Activated CD4-positive, alpha-beta T cell treated with anti-CD3 and anti-CD28 coated beads for 36 hours (primary cell): ENCODE measurements at places on chromosomes 1 and 21.

GRCh38 chr1:115428256-115428655, 90.2 kb upstream of the NGF start:
- DNase-seq = no peak

DNA sequence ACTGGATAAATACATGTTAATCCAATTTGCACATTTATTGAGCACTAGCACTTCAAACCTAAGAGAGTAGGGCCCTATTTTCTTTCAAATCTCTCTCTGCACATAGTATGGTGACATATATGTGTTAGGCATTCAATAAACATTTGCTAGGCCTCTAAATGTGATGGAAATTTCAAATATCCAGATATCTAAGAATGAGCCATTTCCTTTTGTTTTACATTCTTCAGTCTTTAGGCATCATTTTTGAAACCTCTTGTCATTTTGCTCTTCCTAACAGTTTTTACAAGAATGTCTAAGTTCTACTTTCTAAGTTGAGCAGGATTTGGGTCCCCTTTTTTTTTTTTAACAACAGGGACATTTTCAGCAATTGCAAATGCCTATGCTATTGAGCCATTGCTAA, 395.7 kb upstream of the ST6GALNAC5 start:
- no peak for DNase-seq

- DNase-seq = no peak
Measured at GRCh38 chr1:70331962-70332361, 22.6 kb downstream of the ANKRD13C start.

GRCh38 chr1:53326598-53327181, 1.2 kb downstream of the LRP8 start:
- DNase-seq = no peak

GRCh38 chr21:43034101-43034500, 41.5 kb downstream of the CBS start:
- DNase-seq = no peak

GRCh38 chr1:173020138-173020750, 30.5 kb downstream of the TNFSF18 start:
- DNase-seq = no peak

DNA sequence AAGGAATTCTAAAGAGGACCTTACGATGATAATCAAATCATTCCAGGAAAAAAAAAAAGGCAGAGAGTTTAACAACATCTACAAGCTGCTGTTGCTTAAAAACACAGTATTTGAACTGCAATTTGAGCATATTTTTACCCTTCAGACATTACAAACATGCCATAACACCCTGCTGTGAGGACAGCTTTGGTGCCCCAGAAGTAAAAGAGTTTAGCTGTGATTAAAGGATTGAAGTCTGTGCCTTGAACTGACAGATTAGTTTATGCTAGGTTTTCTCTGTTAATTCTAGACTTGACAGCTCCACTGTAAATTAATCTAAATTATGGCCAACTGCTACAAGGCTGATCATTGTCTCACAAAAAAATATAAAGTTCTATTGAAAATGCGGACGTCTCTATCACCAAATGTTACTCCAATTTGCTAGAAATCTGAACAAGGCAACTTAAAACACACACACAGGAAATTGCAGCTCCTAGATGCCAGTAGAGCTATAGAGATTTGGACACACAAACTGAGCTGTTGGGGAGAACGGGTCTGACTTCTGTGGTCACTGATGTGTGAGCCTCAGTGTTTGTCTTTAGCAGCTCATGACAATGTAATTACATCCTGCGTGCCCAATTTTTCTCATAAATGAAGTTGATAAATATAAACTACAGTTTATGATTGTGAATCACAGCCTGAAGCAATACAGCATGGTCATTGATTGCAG, 217.9 kb downstream of the NTNG1 start:
- DNase-seq = no peak

DNA sequence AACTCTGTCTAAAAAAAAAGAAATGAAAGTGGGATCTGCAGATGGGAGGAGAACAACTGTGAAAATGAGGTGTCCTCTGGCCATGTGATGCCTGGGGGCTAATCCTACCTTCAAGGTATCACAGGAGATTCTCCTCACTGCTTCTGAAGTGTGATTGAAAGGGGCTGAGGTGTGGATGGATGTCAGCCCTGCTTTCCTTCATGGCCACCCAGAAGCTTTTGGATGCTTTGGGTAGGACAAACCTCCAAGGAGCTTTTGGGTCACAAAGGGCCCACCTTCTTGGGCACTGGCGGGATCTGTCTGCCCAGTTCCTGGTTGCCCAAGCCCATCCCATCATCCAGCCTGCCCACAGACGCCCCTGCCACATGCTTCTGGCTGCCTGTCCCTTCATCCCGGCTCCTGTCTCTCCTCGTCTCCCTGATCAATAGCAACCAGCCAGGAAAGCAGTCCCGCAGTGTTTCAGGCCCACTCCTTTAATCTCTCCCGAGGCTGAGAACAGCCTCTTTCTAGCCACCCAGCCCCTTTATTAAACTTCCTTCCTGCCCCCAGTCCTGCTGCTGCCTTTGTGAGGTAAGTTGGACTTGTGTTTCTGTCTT, 87.2 kb downstream of the MAN1C1 start:
- no peak for DNase-seq

DNA sequence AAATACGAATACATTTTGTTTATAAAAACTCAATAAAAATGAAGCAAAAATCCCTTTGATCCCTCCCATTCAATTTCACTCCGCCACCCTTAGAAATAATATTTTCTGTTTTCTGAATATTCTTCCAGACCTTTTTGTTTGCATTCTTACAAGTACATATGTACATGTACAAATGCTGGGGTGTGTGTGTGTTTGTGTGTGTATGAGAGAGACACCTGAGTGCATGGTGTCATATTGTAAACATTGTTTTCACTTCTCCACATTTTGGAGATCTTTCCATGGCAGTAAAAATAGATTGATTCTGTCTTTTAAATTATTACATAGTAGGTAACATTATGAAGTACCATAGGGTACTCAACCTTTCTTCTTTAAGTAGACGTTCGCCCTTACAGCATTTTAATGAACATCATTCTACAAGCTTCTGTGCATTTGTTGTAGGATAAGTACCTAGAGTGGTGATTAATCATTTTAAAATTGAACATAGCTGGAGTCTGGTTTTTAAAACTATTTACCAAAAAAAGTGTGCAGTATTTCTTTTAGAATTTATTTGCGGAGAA, 1.3 kb upstream of the MPC2 start:
- no peak for DNase-seq

DNA sequence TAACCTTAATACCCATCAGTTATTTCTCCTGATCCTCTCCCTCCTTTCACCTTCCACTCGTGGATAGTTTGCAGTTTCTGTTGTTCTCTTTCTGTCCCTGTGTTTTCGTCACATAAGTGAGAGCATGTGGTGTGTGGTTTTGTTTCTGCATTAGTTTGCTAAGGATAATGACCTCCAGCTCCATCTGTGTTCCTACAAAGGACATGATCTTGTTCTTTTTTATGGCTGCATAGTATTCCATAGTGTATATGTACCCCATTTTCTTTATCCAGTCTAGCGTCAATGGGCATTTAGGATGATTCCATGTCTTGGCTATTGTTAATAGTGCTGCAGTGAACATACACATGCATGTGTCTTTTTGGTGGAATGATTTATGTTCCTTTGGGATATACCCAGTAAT, 36.6 kb upstream of the GPR25 start:
- no peak for DNase-seq

DNA sequence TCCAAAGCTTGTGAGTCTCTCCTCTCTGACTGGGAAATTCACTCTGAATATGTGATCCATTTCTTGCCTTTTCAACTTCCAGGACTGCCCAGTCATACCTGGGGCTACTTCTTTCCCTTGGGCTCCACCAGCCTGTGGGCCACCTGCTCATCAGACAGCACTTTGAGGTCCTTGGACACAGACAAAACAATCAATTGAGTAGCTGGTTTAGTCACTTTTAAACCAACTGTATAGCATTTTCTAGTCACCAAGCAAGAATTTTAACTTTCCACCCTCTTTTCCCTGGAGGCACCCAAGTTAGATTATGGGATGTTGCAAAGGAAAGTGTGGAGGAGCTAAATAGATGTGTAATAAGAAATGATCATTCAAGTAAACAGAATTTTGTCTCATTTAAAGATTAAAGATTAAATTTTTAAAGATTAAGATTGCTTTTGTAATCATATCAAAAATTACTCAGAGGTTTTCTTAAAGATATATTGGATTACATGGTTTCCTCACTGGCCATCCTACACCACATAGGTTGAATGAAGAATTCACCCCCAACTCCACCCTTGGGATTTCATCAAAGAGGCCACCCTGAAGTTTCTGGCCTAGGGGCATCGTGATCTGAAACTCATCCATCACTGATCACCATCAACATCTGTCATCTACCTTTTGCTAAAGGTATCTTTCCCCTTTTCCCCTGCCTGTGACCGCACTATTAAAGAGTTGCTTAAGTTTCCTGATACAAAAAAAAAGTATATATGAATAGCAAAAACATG, 219.2 kb upstream of the NR5A2 start:
- DNase-seq = no peak

- peak; percentile 14 for DNase-seq
Measured at GRCh38 chr1:88462488-88463261, 221.4 kb upstream of the PKN2 start.

GRCh38 chr1:164733070-164733469, 174.1 kb downstream of the PBX1 start:
- DNase-seq = no peak

GRCh38 chr1:96710708-96711477, 10.7 kb upstream of the PTBP2 start:
- no peak for DNase-seq

DNA sequence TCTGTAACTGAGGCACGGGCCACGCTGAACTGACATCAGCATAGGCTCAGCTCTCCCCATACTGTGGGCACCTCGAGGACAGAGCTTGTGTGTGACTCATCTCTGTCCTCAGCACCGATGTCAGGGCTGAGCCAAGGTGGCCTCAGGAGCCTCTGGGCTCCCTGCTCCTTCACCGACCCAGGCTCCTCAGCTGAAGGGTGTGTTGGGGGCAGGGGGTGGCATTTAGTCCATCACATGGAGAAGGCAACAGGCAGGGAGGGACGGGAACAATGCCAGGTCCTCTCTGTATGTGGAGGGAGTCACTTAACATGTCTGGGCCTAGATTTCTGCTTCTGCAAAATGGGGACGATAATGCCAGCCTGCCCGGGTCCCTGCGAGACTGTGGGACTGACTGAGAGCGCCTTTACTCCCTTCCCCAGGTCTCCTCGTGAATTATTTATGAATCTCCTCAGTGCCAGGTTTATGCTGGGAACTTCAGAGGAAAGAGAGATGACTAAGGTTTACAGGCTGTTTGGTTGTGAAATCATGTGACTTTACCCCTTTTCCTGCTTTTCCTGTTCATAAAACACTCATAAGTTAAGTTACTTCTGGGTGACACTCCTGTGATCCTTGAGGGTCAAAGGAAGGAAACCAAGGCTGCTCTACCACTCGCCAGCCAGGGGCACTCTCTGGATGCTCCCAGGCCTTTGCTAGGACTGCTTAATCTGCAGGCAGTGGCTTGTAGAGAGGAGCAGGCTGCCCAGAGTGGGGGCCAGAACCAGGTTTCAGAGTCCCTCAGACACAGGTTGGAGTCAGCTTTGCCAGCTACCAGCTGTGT, 16.2 kb downstream of the TTC39A start:
- peak; percentile 30 for DNase-seq

- peak; percentile 54 for DNase-seq
Measured at GRCh38 chr1:226405411-226405988, 2.4 kb downstream of the PARP1 start.

DNA sequence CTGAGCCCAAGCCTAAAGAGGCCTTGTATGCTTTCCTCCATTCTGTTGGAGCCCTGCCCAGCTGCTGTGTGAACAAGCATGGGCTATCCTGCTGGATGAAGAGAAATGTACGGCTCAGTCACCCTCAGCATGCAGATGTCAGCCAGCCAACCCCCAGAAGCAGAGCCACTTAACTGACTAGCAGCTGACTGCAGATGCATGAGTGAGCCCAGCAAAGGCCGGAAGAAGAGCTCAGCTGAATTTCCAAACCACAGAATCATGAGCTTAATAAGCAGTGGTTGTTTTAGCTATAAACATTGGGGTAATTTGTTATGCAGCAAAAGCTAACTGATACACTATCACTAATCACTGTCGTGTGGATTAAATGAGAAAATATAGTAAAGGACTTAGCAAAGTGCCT, 39.0 kb downstream of the FOXO6 start:
- DNase-seq = no peak

- no peak for DNase-seq
Measured at GRCh38 chr1:218499011-218499691, 154.0 kb downstream of the TGFB2 start.

DNA sequence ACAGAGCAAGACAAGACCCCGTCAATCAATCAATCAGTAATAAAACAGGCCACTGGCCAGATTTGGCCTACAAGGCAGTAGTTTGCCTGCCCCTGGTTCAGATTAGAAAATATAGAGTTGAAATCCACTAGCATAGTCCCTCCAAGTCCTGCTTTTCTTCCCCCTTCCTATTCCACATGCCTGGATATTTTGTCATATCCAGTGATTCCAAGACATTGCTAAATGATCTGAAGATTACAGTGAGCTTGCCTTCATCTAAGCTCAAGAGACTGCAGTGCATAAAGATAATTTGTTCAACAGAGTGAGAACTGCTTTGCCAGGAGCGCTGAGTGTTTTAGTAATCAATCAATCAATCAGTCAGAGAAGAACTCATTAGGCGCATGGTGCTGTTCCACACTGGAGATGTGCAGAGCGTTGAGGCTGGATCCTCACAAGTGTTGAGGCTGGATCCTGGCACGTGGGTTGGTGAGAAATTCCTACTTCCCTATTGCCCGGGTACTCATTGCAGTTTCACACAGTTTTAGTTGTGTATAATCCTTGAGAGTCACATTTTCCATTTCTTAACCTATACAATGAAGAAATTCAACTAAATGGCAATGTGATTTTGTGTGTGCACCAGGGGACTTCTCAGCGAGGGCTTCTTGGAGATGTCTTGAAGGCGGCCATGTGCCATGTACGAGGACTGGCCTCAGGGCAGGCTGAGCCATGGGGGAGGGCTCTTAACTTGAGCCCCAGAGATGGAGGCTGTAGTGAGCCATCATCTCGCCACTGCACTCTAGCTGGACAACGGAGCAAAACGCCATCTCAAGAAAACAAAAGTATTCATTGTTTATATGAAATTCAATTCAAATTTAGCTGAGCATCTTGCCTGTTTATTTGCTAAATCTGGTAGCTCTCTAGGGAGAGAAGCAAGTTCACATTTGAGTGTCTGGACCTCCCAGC, 76.3 kb downstream of the TOMM20 start:
- no peak for DNase-seq

GRCh38 chr1:110272045-110272444, 61.9 kb downstream of the KCNC4 start:
- DNase-seq = no peak

GRCh38 chr1:204684206-204684570, 1.4 kb downstream of the LRRN2 start:
- no peak for DNase-seq

DNA sequence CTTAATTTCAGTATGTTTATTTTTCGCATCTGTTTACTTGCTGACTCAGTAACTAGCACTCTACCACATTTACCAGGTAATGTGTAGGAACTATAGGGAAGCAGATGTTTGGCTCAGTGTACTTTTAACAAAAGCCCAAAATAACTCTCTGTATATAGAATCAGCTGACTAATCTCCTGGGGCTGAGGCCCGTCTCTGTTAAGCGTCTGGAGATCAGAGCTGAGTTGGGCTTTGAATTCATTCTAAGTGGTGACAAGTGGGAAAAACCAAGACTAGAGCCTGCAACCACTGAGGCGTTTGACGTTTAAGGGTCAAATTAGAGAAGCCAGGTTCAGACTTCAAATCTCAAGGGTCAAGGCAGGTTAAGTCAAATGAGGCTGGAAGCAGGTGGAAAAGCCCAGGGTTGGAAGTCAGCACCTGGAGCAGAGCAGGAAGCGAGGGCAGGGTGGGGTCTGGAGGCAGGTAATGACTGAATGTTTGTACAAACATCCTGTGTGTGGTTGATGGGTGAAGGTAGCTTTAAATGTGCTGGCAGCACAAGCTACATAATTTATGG, 56.8 kb upstream of the LYST start:
- DNase-seq = peak; percentile 25
